ENCODE measurements at places on chromosomes 2 and 18.
A peak's percentile ranks its signal among the peaks of the same experiment; 100 is the strongest.

- DNase-seq, result peak; percentile 42
These were observed 39.1 kb upstream of the FAM136A start for GRCh38 chr2:70340761-70341476.

DNA sequence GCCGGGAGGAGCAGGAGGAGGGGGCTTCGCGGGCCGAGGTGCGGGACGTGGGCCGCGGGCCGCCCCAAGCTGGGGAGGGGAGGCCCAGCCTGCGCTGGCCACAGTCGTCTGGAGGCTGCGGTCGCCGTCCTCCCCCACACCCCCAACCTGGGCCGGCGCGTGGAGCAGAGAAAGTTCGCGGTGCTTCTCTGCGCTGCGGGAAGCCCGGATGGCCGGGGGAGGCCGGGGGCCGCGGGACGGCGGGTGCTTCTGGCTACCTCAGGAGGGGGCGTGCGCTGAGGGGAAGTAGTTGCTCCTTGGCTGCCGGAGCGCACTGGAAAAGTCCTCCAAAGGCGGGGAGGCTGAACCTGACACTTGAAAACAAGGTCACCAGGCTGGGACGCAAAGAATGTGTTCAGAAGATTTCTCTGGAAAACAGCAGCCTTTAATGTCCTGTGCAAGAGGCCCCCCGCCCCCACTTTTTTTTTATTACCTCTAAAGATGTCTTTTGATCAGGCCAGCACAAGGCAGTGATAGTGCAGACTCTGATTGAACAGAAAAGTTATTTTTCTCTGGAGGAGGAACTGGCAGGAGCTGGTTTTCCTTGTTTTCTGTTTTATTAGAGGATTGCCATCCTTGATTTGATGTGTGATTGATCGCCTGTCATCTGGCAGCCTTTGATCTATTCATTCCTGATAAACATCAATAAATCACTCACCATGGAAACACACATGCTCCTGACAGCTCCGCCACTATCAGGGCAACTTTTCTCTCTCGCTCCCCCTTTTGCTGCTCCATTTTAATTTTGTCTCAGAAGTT is 1.6 kb downstream of the TSHZ1 start:
- no peak for DNase-seq

GRCh38 chr2:11375025-11375688 is 30.7 kb upstream of the ROCK2 start:
- no peak for DNase-seq

- DNase-seq, result peak; percentile 69
These were observed 83.8 kb downstream of the VIT start for GRCh38 chr2:36780231-36780839.

- no peak for DNase-seq
These were observed 97.2 kb downstream of the NCOA1 start for GRCh38 chr2:24588294-24588693.

DNA sequence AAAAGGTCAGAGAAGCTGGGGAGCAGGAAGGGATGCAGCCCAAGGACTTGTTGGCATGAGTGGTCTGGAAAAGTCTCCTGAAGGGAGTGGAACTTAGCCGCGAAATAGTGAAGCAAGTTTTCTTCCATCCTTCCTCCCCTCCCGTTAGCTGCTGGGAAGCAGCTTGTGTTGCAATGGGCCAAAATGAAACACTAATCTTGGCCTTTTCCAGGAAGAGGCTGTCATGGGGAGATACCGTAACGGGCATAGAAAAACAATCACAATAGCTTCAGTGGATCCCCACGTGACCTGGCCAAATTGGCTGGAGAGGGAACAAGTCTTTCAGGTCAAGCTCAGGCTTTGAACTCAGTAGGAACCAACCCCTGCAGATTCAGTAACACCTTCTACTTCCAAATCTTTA is 49.3 kb downstream of the SEMA4F start:
- no peak for DNase-seq

GRCh38 chr2:240292035-240292574 is 143.4 kb upstream of the GPC1 start:
- no peak for DNase-seq

DNA sequence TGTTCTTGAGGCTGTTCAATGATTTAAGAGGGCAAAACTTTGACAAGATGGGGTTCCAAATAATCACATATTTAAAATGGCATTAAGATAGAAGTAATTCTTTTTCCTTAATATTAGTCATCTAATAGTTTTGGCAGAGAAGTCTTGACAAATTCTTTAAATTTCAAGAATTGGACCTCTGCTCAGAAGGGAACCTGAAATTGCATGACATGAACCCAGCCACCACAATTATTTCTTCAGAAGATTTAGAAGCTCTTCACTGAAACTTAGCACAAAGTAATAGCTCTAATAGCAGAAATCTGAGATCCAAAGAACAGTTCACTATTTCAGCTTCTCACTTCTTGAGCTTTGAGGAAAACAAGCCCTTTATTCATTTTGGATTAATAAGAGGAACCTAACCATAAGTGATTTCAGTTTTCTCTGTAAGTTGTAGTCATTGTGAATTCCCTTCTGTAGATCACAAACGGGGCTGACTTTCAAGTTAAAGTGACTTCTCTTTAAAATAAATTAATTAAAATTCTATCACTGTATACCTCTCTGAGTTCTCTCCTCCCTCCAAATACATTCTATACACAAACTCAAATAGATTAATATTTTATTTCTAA is 100.6 kb upstream of the ITGA4 start:
- DNase-seq, result no peak

DNA sequence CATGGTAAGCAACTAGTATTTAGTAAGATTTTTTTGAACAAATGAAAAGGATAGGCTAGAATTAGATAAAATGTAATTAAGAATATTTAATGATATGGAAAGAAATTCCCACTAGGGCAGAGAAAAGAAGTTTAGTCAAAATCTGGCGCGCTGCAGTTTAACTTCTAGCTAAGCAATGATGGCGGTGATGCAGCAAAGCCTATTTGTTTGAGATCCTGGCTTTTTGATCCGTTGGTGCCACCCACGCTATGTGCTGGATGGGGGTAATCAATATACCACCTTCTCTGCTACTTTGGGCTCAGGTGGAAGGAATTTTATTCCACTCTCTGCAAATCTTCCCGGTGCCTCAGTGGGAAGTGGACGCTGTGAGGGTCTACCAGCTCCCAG is 421 bp upstream of the FAM171B start:
- DNase-seq, result no peak

GRCh38 chr2:118990757-118991545 is 49.0 kb downstream of the MARCO start:
- no peak for DNase-seq

DNA sequence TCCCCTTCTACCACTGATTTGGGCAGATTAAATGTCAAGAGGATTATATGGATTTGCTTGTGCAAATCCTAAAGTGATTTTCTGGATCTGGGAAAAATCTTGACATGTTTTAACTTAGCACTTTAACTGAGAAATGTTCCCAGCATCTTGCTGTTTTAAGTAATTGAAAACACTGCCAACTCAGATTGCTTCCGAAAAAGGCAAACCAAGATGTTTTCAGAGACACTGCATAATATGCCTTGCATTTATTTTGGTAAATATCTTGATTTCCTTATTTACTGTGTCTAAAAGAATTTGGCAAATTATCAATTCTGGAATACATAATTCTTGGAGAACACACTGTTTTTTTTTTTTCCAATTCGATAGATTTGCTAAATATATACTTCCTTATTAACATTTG is 385.0 kb upstream of the FAM98A start:
- no peak for DNase-seq

GRCh38 chr18:45728336-45729010 is 4.5 kb downstream of the SLC14A1 start:
- no peak for DNase-seq

GRCh38 chr18:75048776-75049454 is 160.0 kb downstream of the PTGR3 start:
- no peak for DNase-seq

GRCh38 chr2:150526827-150527226 is 39.4 kb upstream of the RND3 start:
- DNase-seq, result peak; percentile 100

DNA sequence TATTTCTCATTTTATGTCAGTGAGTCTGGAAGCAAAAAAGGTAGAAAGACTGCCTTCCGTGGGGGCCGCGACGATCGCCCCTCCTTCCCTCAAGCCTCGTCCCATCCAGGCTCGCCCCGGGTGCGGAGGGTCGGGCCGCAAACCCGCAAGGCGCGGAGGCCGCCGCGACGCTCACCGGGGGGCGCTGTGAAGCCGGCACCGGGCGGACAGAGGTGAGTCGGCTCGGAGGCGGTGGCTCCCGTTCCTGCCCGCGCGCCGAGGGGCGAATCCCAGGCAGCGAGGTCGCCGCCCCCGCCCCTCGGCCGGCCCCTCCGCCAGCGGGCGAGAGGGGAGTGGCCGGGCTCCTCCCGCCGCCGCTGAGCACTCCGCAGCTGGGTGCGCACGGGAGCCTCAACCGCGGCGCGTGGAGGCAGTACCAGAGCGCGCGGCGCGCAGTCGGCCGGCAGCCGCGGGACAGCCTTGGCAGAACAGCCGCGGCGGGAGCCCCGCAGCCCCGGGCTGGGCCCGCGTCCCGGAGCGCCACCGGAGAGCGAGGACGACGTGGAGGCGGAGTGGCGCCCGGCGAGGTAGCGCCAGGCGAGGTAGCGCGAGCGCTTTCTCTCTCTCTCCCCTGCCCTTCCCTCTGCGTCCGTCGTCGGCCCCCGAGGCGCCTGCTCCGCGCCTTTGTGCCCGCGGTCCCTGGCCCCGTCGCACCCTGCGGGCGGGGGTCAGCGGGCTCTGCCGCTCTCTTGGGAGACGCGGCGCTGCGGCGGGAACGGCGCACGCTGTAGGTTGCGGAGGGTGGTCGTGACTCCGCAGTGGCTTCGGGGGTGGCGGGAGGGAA is at the start of gene MYO1B:
Gene MYO1B (plus strand): TSS at position 359 of the 823 bp plus-strand sequence. CDS start 31,492 bp downstream, outside the sequence.
- DNase-seq, result peak; percentile 34

DNA sequence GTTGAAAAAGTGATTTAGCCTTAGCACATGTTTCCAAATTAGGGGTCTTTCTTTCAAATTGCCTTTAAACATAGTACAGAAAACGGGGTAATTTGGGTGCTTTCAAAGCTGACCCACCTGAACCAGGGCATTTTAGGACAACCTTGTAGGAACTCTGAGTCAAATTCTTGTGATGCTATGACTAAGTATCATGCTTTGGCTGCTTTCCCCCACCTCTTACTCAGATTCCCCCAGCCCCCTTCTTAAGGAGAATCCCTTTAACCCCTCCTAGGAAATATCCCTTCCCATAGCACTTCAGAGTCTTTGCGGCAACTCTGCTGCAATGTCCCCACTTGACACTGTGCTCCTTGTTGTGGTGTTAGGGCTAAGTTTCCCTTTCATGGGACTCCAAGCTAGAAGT is 18.6 kb upstream of the KLF7 start:
- peak; percentile 85 for DNase-seq

GRCh38 chr2:8831516-8831915 is 5.9 kb downstream of the KIDINS220 start:
- DNase-seq, result no peak

DNA sequence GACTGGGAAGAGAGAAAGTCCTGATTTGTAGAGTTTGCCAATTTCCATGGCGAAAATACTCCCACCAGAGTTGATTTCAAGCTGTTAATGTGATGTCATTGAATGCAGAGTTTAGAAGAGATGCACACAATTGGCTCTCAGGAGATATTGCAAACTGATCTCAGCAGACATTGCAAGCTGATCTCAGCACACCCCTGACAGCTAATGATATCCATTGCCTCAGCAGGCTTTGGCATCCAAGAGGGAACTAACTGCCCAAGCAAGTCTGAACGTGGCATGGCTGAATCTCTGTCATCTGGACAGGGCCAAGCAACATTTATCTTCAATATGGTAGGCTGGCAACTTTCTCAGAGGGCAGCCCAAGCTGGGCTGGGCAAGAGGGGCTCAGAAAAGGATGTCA is 78.4 kb upstream of the CYP1B1 start:
- DNase-seq, result no peak

Measured in renal cortical epithelial cell (primary cell).